ENCODE measurements at places on chromosomes 3 and 15.

DNA sequence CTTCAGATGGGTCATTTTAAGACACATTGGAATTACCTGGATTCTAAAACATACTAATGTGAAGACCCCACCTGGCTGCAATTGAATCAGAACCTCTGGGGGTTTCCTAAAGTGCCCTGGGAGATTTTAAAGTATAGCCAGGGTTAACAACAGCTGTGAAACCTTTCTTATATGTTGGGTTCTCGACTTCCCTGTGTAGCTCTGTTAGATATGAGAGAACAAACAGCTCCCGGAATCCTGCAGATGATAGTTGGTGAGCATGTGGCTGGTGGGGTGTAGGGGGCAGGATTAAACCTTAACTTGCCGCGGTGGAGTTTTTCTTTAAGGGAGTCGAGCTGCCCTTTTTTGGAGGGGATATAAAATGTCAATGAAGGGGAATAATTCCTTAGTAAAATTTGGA is 12.1 kb downstream of the PLCL2 start:
- DNase-seq, result no peak

DNA sequence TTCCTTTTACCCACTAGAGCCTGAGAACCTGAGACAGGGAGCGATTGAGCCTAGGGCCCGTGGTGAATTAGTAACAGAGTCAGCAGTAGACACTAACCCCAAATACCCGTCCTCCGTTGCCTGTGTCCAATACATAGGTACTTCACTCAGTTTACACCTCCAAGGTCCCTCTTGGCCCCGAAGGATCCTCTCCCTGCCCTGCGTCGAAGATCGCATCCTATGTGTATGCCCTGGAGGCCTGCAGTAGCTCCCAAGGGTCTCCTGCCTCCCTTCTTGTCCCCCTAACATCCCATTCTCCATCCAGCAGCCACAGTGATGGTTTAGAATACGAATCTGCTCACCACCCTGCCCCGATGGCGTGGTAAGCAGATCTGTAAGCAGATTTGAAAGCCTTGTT is 67.0 kb downstream of the ISG20 start:
- no peak for DNase-seq

DNA sequence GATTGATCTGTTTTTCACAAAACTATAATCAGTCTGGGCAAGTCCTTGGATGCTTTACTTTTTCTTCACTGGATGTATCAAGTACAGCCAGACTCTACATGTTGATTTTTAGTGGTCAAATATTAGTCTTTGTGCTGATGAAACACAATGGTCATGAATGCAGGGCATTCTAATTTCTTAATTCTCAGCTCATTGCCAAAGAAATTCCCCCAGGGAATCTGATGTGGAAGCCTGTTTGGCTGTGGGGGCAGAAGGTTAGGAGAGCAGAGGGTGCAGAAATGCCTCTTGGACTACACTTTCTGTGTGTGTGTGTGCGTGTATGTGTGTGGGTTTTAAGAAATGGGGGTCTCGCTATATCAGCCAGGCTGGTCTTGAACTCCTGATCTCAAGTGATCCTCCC is 48.7 kb upstream of the HACD2 start:
- no peak for DNase-seq

GRCh38 chr15:94250801-94251200 is 19.4 kb downstream of the MCTP2 start:
- no peak for DNase-seq

GRCh38 chr3:46660543-46661523 is 32.6 kb downstream of the ALS2CL start:
- DNase-seq, result no peak
